Right cardiac atrium (tissue), 5 donors: ENCODE measurements at places on chromosomes 12 and 14. TPM values are rescaled to one million over a fixed set of nuclear protein-coding genes. Genes with fewer than 3 reads are reported as not detected.

The RERG gene
- 8.0 TPM for total RNA-seq

GRCh38 chr12:26648999-26649398, 184.0 kb downstream of the ITPR2 start:
- no peak for DNase-seq

DNA sequence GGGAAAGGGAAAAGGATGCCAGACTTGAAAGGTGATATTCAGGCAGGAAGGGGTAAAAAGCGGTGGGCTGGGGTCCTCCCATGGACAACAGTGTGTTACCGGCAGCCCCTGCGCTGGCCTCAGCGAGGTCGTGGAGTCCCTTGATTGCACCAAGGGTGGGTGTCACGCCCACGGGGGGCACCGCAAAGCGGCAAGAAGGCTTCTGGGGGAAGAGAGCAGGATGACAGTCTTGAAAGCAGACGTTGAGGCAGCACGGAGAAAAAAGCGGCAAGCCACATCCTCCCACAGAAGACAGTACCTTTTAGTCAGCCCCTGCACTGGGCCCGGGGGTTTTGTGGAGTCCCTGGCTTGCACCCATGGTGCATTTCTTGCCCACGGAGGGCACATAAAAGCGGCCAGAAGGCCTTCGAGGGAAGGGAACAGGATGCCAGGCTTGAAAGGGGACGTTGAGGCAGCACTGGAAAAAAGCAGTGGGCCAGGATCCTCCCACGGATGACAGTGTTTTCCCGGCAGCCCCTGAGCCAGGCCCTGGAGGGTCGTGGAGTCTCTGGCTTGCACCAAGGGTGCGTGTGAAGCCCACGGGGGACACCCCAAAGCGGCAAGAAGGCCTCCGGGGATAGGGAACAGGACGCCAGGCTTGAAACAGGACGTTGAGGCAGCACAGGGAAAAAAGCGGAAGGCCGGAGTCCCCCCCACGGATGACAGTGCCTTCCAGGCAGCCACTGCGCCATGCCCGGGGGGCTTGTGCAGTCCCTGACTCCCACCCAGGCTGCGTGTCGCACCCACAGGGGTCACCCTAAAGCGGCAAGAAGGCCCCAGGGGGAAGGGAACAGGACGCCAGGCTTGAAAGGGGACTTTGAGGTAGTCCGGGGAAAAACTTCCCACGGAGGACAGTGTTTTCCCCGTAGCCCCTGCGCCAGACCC, 162.2 kb upstream of the ALG10B start:
- no peak for DNase-seq

DNA sequence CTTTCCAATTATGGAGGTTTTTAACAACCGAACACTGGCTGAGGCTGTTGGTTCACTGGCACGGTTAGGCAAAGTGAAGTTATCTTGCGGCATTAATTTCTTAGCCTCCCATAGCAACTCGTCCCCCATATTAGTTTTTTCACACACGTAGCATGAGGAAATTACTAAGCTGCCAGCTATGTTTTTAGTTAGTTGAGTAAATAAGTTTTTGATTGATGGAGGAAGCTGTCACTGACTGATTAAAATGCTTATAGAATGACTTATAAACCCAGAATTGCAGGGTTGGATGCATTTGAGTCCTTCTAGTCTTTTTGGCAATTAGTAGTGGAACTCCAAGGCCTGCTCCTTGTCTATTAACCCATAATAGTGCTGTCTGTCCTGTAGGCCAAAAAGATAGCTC, 97.1 kb downstream of the ALG10 start:
- no peak for DNase-seq

The CLEC1B gene
- total RNA-seq = not detected

The ITGA7 gene
- total RNA-seq = 606 TPM

DNA sequence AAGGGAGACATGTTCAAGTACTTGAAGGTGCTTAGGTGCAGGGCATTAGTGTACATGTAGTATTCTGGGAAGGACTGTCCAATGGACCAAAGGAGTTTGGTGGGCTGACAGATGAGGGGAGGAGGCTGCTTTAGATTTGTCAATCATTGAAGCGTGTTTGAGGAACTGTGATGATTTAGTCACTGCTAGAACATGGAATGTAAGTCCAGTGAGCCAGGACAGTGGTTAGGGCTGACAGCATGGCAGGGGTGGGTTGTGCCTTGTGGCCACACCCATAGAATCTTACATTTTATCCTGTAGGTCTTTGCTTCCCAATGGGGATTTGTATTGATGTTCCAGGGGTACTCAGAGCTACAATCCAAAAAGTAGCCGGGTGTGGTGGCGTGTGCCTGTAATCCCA, 24.6 kb downstream of the DIP2B start:
- no peak for DNase-seq

GRCh38 chr12:51631591-51631990, 40.6 kb downstream of the SCN8A start:
- DNase-seq = no peak

GRCh38 chr12:56160193-56160763, 2.1 kb downstream of the MYL6 start:
- DNase-seq = no peak

The AQP6 gene
- total RNA-seq = not detected

- no peak for DNase-seq
Observed at GRCh38 chr12:53012928-53013327, 6.7 kb downstream of the EIF4B start.
